A549 treated with RU486 at 1 μM for 4 hours (cell line): ENCODE measurements at places on chromosomes 2 and 18. TPM values are rescaled to one million over a fixed set of nuclear protein-coding genes. Genes with fewer than 3 reads are reported as not detected.

Gene SULT1C4
- total RNA-seq: 0.08 TPM in 1 of 5 replicates, not detected in the others

Gene KCNE4
- total RNA-seq: 0.63 to 1.2 TPM (median 0.79 TPM) in 5 replicates

Gene STPG4
- 0.10 to 0.17 TPM in 2 of 5 replicates, not detected in the others for total RNA-seq

Gene ZNF892
- total RNA-seq: 0.23 to 0.51 TPM (median 0.42 TPM) in 5 replicates

Gene ALK
- not detected in 5 replicates for total RNA-seq

Gene NTSR2
- not detected in 5 replicates for total RNA-seq

Gene PLB1
- total RNA-seq: 1.1 to 2.6 TPM (median 1.9 TPM) in 5 replicates

Gene BOLL
- total RNA-seq: not detected in 5 replicates

Gene DSC3
- total RNA-seq: 1.6 to 2.8 TPM (median 1.9 TPM) in 5 replicates

Gene TDRD15
- total RNA-seq: not detected in 5 replicates

Gene CYTIP
- total RNA-seq: not detected in 5 replicates

Gene DNAH6
- total RNA-seq: 0.09 to 0.19 TPM (median 0.11 TPM) in 4 of 5 replicates, not detected in the other

Gene RAB27B
- 11.8 to 14.5 TPM (median 12.8 TPM) in 5 replicates for total RNA-seq

Gene CTAGE1
- not detected in 5 replicates for total RNA-seq
